ENCODE measurements at places on chromosomes 13 and 19.
A peak's percentile ranks its signal among the peaks of the same experiment; 100 is the strongest.

GRCh38 chr19:54369082-54369687 is 4.5 kb upstream of the LAIR1 start:
- DNase-seq = no peak

GRCh38 chr19:46367426-46367825 is 20.5 kb downstream of the PPP5C start:
- no peak for DNase-seq

DNA sequence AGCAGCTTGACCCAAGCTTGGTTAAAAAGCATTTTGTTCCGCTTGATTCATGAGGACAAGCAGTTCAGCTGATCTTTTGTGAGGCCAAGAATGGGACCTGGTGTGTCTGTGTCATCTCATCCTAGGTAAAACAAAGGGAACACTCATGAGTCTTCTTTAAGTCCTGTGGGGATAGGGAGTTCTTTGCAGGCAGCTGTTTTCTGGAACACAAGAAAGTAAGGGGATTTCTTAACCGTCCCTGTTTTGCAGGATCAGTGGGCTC is 134.5 kb upstream of the TMTC4 start:
- no peak for DNase-seq

DNA sequence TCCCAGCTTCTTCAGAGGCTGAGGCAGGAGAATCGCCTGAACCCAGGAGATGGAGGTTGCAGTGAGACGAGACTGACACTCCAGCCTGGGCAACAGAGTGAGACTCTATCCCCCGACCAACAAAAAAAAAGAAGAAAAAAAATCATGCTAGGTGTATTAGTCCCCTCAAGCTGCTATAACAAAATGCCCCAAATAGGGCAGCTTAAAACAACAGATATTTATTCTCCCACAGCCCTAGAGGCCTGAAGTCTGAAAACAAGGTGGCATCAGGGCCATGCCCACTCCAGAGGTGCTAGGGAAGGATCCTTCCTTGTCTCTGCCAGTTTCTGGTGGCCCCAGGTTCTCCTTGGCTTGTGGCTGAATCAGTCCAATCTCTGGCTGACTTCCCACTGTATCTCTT is 8.6 kb upstream of the EHD2 start:
- DNase-seq = no peak

GRCh38 chr19:46789371-46789770 is 977 bp upstream of the SLC1A5 start:
- no peak for DNase-seq

DNA sequence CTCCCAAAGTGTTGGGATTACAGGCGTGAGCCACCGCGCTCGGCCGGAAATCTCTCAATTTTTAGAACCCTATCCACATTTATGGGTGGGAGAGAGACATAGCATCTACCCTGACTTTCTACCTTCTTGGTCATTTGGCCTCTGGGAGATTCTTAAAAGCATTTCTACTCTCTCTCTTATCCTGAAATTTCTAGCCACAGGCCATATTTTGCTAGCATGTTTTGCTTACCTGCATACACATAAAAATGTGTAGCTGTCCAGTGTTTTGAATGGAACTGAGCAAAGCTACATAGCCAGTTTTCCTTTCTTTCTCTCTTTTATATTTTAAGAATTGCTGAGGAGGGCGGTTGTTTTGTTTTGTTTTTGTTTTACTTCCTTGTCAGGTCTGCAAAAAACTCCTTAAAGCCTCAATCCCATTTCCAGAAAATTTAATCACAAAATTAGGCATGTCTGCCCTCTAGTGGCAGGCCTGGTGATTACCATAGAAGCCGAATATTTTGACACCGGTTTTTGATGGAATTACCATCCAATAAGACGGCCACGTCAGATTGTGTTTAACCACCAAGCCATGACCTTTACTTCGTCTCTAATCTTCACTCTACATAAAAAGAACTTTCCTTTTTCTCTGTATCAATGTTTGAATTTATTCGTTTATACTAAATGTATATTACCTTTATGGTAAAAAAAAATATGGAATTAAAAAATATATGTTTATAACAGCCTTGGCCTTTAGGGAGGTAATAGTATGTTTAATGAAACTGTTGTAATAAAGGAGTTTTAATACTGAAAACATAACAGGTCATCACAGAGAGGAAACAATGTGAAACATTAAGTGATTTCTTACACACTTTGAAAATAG is 34.4 kb upstream of the OXGR1 start:
- DNase-seq = peak; percentile 60

DNA sequence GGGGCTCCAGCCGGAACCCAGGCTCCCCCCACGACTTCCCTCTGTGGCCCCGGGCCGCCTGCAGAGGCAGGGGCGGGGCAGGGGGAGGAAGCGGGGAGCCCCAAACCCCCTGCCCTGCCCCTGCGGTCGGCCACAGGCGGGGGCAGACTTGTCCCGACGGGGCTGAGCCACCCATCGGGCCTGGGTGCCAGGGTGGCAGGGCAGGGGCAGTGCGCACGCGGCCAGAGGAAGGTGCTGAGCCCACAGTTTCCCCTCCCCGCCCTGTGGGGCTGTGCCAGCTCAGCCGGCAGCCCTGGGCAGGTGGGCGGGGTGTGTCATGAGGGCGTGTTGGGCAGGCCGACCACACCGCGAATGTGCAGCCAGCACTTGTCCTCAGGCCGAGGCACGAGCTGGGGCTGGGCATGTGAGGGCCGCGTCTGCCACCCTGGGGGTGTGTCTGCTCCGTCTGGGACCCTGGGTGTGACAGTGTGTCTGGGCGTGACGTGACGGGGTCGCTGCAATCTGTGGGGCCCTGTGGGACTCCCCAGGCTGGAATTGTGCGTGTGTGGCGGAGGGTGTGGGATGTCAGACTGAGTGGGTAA is 17.7 kb downstream of the CCDC97 start:
- DNase-seq = peak; percentile 9

GRCh38 chr13:40470660-40471059 is 195.8 kb downstream of the FOXO1 start:
- DNase-seq = no peak

DNA sequence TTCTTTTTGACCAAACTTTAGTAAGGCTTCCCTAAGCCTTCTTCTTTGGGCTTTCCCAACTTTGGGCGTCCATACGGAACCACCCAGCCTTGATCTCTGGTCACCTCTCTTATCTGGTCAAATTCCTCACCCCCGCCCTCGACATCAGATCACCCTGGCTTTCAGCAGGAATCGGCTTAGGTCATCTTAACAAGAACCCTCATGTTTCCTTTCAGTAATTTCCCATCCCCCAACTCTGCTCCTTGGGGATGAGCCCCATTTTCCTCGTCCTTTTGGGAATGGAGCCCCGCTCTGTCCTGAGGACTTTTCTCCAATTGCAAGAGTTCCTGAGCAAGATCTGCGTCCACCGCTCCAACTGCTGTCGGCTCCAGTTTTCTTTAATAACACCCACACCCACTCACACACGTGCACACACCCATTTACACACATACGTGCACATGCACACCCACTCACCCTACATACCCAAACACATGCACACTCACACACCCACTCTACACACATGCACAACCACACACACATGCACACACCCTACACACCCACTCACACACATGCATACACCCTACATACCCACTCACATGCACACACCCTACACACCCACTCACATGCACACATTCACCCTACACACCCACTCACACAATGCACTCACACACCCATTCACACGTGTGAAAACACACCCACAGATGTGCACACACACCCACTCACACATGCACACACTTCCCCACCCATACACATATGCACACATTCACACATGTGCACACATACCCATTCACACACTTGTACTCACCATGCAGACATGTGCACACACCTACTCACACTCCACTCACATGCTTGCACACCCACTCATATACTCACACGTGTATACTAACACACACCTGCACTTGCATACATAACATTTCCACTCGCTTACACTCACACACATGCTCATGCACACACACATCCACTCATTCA is 87.0 kb upstream of the TM9SF2 start:
- DNase-seq = no peak

- DNase-seq = no peak
These were observed 344.5 kb upstream of the TMTC4 start for GRCh38 chr13:101019126-101019525.

GRCh38 chr13:95276037-95276505 is 25.2 kb downstream of the ABCC4 start:
- DNase-seq = no peak

- peak; percentile 60 for DNase-seq
These were observed at the start of gene SLITRK1 for GRCh38 chr13:83881917-83882605. SLITRK1 (minus strand) TSS chr13:83882474; CDS start chr13:83881507, 967 bp downstream.

DNA sequence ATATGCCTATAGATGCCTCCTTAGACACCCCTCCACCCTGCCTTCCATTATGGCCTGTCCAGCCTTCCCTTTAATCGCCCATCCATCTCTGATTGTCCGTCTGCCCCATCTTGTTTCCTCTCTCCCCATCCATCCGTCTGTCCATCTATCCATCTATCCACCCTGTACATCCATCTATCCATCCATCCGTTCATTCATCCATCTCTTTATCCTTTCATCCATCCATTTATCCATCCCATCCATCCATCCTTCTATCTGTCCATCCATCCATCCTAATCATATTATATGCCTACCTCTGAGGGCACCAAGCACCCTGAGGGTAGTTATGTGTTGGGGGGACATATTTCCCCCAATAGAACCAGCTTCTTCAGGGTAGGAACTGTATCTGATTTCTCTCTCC is 23.1 kb downstream of the TRPM4 start:
- DNase-seq = no peak

- DNase-seq = peak; percentile 76
These were observed 124.2 kb downstream of the ZIC5 start for GRCh38 chr13:99847318-99847750.

GRCh38 chr19:56083668-56084067 is 37.4 kb downstream of the ZNF787 start:
- no peak for DNase-seq

- no peak for DNase-seq
These were observed 75.6 kb downstream of the SIPA1L3 start for GRCh38 chr19:37982655-37983054.

DNA sequence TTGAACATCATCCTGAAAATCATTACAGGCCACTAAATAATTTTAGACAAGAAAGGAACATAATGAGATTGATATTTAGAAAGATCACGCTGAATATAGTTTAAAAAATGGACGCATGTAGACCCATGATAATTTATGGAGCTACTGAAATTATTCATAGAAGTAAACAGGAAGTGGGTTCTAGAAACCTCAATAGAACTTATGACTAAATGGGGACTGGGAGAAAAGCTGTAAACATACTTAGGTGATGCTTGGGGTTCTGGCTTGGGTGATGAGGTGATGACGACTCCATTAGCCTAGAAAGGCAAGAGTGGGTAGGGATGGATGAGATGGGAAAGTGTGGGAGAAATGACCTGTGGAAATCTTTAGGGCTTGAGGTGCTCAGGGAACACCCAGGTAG is 484.0 kb downstream of the MYO16 start:
- DNase-seq = no peak

DNA sequence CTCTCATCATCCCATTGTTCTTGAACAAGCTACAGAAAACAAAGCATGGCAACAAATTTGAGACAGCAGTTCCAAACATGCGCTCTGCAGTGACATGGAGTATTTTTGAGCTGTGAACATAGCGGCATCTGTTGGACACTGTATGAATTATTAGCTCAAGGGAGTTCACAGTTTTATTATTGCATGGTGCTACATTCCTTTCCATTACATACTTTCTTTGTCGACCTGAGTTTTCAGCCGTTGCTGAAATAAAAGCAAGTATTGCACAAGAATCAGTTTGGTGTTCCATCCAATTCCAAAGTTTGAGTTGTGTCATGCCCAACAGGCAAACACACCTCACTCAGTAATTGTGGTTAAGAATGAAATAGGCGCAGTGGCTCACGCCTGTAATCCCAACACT is 30.1 kb upstream of the METTL21C start:
- DNase-seq = peak; percentile 41

- DNase-seq = no peak
These were observed 351.9 kb downstream of the DACH1 start for GRCh38 chr13:71514900-71515743.

GRCh38 chr13:42413484-42413815 is 141.5 kb downstream of the AKAP11 start:
- no peak for DNase-seq

DNA sequence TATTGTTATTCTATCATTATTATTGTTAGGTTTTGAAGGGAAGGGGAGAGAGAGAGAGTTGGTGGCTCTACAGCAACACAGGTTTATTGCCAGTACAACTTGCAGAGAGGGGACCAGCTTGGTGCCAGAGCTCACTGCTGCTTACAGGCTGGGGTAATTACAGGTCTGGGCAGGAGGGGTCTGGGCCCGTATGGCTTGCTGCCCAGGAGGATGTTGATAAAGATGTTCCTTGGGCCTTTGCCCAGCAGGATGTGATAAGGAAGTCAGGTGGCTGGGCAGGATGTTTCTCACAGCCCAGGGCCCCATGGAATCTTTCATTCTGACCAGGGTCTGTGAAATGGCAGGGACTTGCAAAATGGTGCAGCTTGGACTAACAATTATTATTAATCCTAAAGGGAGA is 64.2 kb upstream of the ZNF599 start:
- DNase-seq = no peak

DNA sequence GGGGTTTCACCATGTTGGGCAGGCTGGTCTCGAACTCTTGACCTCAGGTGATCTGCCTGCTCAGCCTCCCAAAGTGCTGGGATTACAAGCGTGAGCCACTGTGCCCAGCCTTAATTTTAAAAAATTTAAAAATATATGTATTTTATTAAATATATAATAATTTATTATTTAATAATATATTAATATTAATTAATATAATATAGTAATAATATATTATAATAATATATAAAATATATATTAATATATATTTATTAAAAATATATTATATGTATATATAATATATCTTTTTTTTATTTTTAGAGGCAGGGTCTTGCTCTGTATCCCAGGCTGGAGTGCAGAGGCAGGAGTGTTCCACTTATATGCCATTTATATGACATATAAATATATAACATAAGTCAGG is 52.9 kb upstream of the ADGRE1 start:
- no peak for DNase-seq

- DNase-seq = no peak
These were observed 33.4 kb downstream of the RFX2 start for GRCh38 chr19:6076675-6077463.

GRCh38 chr13:66803013-66803807 is 426.9 kb downstream of the PCDH9 start:
- no peak for DNase-seq

DNA sequence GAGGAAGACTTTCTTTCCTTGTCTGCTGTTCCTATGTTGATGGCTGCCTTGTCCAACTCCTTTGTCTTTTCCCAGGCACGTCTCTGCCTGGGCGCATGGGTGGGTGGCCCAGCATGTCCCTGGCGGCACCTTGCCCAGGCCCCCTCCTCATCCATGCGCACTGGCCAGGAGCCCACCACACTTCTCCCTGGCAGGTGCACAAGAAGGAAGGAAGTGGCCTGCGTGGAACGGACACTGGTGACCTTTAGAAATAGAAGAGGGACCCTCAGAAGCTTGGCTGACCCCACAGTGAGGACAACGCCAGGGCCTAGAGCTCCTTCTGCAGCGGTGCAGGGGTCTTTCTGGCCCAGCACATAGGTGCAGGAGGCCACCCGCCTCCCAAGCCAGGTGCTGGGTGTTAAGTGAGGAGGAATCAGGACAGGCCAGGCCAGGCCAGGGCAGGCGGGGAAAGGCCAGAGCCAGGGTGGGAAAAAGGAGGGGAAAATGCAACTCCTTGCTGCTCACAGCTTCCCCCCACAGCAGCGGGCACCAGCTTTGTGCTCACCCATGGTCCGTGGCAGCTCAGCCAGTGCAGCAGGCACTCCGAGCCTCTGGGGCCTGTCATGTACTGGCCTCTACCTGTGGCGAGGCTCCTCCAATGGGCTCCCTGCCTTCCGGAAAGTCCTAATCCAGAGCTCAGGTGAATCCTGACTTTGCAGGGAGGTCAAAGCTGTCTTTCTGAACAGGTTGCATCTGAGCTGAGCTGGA is 104.0 kb downstream of the SOX1 start:
- DNase-seq = no peak

- DNase-seq = no peak
These were observed 9.7 kb downstream of the GPR42 start for GRCh38 chr19:35380450-35381124.

Data from NCI-H345 (cell line).